Lower leg skin (tissue), 4 donors: ENCODE measurements at places on chromosomes 5 and 9.

DNA sequence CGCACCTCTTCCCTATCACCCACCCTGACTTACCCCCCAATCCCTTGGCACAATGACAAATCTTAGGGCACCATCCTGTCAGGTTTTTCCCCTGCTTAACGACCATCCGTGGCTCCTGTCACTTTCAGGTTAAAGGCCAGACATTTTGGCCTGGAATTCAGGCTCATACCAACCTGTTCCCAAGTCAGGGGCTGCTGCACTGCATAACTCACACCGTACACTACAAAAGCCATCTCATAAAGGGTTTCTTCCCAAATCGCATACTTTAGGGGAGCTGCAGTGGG is 7.5 kb upstream of the AKNA start:
- DNase-seq = no peak

GRCh38 chr5:90071066-90071465 is 338.5 kb downstream of the CETN3 start:
- no peak for DNase-seq

DNA sequence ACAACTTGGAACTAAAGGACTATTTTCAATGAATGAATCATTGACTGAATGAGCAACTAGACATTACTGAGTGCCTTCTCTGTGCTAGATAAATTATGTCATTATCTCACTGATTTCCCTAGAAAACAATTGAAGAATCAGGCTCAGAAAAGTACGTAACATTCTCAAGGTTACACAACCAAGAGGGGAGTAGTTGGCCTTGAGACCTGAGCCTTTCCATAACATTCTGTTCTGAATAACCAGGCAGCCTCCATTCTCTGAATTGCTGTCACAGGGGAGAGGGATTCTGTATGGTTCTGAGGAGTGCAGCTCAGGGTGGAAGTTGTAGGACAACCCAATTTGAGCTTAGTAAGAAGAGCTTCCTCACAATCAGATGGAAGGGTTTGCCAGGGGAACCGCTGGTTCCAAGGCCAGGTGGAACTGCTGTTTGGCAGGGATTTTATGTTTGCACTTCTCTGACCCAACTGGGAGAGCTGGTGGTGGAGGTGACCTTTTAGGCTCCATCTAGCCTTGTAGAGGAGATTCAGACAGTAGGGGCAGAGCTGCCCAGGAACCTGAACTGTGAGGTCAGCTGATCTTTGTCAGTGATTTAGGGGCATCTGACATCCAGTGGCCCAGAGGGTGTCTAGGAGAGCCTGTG is 16.3 kb downstream of the POLR1E start:
- DNase-seq = no peak

- no peak for DNase-seq
Observed at GRCh38 chr5:167696558-167697314, 594.7 kb upstream of the WWC1 start.

GRCh38 chr9:6644346-6645104 is 1.0 kb downstream of the GLDC start:
- DNase-seq = no peak

GRCh38 chr9:111955048-111955447 is 58.4 kb downstream of the UGCG start:
- peak; percentile 54 for DNase-seq

DNA sequence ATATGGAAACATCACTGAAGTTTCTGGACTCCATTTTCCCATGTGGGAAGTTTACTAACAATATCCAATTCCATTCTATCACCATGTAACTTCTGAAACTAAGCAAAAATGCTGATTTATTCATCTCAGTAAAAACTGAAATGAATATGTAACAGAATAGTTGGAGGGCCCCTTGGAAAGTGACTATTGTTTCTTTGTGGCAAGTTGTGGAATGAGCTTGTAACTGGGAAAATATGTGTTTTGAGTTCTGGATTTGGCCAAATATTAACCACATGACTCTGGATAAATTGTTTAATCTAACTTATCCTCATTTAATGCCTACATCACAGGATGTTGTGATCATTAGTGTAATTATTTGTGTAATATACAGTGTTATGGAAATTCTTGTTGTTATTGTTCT is 619.3 kb downstream of the TLE4 start:
- DNase-seq = no peak

GRCh38 chr5:101431201-101431600 is 528.1 kb upstream of the ST8SIA4 start:
- DNase-seq = no peak

DNA sequence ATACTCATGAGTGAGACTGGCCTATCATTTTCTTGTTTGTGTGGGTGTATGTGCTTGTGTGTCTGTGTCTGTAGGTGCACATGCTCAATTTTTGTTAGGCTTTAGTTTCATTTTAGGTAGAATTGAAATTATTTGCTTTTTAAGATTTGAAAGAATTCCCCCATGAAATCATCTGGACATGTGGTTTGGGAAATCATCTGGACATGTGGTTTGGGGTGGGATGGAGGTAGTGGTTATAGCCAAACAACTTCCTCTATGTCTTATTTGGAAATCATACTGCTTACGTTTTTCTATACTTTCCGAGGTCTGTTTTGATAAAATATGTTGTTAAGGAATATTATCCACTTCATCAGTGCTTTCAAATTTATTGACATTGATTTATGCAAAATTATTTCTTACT is 485.4 kb upstream of the CLINT1 start:
- no peak for DNase-seq

GRCh38 chr5:117454716-117455212 is 880.1 kb upstream of the SEMA6A start:
- DNase-seq = peak; percentile 90

GRCh38 chr5:112174959-112175594 is 244.0 kb downstream of the EPB41L4A start:
- DNase-seq = peak; percentile 22

- no peak for DNase-seq
Observed at GRCh38 chr9:21082671-21083070, 4.9 kb upstream of the IFNB1 start.

- no peak for DNase-seq
Observed at GRCh38 chr9:34484678-34485077, 26.1 kb downstream of the DNAI1 start.

GRCh38 chr9:123102375-123103113 is 69.1 kb downstream of the GPR21 start:
- no peak for DNase-seq

GRCh38 chr9:81380504-81381359 is 308.6 kb downstream of the TLE1 start:
- no peak for DNase-seq

DNA sequence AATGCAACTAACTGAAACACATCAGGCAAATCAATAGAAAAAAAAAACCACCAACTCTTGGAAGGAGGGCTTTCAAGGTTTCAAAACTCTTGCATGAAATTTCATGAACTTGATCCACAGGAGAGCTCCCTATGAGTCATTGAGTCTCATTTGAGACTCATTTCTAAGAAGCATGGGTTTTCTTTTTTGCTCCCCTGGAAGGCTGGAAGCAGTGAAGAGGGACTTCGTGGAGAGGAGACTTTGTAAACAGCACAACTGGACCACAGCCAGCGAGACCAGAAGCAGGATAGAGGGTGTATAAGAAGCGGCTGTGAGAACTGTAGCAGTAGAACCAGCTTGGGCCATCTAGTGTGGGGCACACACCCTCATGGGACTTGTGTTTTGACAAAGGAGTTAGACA is 41.2 kb upstream of the RAPGEF1 start:
- DNase-seq = no peak

DNA sequence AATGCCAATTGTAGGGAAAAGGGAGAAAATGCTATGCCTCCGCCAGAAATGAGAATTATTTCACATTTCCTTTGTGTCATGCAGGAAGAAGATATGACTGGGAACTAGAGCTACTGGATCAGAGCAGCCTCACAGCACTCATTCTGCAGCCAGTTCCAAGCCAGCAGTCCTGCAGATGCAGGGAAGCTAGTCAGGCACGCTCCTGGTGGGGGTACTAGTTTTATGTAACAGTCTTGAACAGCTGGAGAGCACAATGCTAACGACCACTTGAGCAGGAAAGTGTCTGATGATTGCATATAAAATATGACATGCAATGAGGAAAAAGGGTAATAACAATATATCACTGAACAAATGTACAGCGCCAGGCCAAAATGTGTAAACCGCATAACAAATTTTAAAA is 21.7 kb downstream of the CDH10 start:
- no peak for DNase-seq

DNA sequence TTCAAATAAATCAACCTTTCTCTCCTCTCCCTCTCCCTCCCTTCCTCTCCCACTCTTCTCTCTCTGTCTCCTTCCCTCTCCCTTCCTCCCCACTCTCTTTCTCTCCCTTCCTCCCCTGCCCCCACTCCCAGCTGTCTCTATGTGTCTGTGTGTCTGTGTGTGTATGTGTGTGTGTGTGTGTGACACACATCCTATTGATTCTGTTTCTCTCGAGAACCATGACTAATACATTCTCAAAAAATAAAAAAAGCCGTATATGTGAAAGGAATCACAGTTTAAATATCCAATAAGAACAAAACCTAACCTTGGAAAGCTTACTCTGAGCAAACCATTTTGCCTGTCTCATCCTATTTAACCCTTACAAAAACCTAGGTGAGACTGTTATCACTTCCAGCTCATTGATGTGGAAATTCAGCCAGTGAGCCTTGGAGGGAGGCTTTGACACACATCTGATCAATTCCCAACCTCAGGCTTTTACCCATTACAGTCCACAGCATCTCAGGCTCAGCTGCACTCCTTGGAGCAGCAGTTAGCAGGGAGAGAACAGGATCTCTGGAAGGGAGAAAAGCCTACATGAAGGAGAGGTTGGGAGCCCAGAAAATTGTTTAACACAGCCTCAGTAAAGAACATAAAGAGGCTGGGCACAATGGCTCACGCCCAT is 8.3 kb downstream of the HSD17B3 start:
- DNase-seq = no peak

- DNase-seq = no peak
Observed at GRCh38 chr9:110157823-110158664, 49.9 kb downstream of the C9orf152 start.

DNA sequence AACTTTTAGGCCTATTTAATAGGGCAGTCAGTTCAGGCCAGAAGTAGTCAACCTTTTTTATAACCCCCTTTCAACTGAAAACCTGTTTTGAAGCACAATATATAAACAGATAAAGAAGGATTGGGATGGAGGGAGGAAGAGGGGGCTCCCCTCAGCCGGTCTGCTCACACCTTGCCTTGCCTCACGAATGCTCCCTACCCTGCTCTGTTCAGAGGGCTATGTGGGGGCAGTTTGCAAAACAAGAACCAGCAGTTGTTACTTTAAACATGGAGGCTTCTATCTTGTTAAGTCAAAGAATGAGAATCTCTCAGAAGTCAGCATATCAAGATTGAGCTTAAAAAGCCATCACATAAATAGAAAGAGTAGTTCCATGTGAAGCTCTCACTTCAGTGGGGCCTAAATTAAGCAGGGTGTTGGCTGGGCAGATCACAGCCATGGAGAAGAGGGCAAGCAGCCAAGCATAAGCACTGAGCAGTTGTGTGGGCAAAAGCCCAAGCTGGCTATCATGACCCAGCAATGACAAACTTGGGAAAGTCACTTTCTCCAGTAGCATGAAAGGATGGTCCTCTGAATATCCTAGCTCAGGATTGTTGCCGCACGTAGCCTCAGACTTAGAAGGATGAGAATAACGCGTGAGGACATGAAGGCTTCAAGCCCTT is 70.6 kb downstream of the ALDH1A1 start:
- DNase-seq = no peak

DNA sequence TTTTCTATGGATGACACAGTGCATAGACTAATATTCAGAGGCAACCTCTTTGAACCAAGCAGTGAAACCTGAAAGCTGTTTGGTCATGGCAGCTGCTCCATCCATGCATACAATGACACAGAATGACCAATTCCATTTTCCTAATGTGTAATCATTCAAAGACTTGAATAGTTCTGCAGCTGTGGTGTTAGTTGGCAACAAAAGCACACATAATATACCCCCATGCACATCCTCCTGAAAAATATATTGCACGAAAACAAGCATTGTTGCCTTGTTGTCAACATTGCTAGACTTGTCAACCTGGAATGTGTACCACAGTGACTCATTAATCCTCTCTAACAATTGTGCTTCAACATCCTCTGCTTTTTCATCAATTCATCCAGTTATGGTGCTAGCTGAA is 71.0 kb upstream of the SEMA6A start:
- no peak for DNase-seq

DNA sequence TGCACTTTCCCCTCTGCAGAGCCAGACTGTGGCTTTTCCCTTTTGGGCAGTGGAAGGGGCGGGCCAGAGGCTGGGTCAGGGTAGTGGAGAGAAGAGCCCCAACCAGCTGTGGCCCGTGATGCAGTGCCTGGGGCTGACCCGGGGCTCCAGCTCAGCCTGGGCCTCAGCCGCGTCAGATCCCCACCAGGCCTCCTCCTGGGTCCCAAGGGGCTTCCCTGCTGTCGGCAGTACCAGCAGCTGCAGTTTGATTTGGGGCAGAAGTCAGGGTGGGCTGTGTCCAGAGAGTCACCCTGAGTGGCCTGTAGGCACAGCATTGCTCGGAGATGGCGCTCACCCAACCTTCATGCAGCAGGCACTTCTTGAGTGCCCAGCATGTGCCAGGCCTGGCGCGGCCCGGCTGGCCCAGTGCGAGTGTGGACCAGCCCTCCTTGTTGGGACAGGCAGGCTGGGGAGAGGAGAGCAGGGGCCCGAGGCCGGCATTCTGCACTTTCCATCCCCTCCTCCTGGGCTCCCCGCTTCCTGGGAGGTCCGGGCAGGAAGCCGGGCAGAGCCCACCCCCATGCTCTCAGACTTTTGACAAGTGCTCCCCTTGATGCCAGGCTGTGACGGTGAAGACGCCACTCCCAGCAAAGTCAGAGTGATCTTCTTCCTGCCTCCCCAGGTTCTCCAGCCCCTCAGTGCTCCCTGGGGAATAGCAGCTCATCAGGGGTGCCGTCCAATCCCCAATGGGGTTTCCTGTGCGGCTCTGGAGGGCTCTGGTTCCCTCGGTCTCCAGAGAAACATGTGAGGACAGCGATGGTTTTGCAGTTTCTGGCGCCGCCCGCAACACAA is 88.3 kb upstream of the COL5A1 start:
- DNase-seq = no peak

- no peak for DNase-seq
Observed at GRCh38 chr9:133355881-133356357, 368 bp downstream of the SURF1 start.

- DNase-seq = no peak
Observed at GRCh38 chr9:120820095-120820494, 22.6 kb downstream of the PSMD5 start.

DNA sequence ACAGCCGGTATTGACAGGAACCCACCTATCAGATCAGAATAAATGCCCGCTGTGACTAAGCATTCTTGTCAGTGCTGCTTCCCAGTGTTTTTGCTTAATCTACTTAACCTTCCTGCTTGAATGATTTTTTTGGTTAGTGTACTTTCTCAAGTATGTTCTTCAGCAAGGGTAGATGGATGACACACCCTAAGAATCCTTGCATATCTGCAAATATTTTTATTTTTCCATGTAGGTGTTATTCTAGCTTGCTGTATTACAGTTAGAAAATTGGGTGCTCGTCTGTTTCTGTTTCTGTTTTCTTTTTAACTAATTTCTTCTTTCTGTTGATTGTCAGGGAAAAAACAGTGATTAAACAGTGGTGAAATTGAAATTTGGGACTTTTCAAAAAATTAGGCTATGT is 64.5 kb downstream of the SEC61B start:
- DNase-seq = no peak
